ENCODE measurements at places on chromosomes 6 and 20.

DNA sequence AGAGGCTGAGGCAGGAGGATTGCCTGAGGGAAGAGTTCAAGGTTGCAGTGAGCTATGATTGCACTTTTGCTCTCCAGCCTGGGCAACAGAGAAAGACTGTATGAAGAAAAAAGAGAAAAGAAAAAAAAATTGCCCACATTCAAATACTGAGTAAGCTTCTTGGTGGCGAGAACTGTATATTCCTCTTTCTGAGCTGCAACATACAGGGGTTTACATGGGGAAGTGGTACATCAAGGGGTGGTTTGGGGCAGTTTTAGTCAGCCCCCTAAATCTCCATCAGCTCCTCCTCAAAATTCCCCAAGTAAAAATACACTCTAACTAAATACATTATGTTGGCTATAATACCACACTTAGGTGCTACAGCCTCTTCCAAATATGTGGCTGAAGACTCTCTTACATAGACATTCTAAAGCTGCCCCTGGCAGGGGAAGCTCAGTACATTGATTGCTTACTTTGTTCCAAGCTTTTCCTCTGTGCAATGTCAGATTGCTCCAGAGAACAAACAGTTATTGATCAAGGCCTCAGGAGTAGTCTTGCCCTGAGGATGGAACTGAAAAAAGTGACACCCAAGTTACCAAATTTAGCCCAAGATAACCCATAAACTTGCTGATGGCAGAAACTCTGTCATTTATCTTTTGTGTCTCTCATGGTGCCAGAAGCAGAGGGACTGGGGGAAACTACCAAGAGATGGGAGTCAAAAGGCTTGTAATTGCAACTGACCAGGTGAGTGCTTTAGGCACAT lies 107.4 kb upstream of the RIPOR2 start:
- no peak for DNase-seq

GRCh38 chr6:70763754-70764510 lies 96.2 kb downstream of the SMAP1 start:
- no peak for DNase-seq

GRCh38 chr6:42369568-42369967 lies 82.2 kb downstream of the TRERF1 start:
- no peak for DNase-seq

- no peak for DNase-seq
Measured at GRCh38 chr20:3156811-3157619, 2.6 kb downstream of the FASTKD5 start.

GRCh38 chr6:20137240-20137639 lies 75.0 kb downstream of the MBOAT1 start:
- DNase-seq = no peak

- DNase-seq = no peak
Measured at GRCh38 chr20:4471221-4471620, 250.5 kb upstream of the PRND start.

DNA sequence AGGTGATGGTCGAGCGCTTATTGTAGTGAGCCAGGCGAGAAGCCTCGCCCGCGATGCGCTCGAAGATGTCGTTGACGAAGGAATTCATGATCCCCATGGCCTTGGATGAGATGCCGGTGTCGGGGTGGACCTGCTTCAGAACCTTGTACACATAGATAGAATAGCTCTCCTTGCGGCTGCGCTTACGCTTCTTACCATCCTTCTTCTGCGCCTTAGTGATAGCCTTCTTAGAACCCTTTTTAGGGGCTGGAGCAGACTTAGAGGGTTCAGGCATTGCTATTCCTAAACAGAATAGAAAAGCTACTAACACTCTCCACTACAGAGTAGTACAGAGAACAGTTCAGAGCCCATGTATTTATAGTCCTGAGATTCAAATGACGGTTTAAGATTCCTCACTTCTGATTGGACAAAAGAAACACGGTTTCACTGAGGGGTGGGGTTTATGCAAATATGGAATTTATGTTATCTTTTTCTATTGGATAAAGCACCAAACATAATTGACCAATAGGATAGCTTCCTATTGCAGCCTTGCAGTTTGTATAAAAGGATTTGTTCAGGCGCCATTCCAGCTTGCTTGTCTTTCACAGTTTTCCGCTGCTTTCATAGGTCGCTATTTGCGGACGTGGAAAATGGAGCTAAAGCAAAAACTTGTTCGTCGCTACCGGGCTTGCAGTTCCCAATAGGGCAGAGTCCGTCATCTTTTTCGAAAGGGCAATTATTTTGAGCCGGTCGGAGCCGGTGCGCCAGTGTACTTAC lies 43.7 kb upstream of the HFE start:
- DNase-seq = no peak

- DNase-seq = no peak
Measured at GRCh38 chr6:158002951-158003853, 21.5 kb downstream of the SYNJ2 start.

DNA sequence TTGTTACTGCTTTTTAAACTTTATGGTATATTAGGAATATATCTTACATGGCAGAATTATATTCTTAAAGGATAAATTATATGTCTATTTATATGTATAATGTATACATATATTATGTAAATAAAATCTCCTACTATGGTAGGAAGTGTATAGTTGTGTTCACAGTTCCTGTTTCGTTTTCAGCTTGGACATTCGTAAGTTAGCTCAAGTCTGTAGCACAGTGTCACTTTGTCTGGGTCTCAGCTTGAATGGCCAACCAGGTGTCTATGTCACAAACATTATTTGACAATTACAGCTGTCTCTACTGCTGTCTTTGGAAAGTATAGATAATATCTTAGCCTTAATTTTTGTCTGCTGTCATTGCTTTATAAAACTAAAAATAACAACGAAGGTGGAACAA lies 303.9 kb downstream of the CDKAL1 start:
- no peak for DNase-seq

DNA sequence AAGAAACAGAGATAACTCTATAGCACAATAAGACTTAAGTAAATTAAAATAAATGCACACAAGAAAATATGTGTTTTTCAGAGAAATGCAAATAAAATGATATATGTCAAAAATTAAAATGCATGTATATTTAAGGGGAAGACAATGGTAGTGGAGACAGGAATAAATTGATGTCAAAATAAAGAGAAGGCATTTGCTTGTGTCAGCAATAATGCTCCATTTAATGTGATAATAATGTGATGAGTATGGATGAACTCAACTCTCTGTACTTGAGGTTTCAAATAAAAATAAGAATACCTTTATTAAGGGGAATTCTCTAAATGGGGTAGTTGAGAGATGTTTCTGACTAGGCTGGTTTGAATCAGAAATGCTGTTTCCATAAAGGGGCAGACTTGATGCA lies 45.7 kb upstream of the BCKDHB start:
- no peak for DNase-seq
